ENCODE measurements at places on chromosomes 2 and 18.

DNA sequence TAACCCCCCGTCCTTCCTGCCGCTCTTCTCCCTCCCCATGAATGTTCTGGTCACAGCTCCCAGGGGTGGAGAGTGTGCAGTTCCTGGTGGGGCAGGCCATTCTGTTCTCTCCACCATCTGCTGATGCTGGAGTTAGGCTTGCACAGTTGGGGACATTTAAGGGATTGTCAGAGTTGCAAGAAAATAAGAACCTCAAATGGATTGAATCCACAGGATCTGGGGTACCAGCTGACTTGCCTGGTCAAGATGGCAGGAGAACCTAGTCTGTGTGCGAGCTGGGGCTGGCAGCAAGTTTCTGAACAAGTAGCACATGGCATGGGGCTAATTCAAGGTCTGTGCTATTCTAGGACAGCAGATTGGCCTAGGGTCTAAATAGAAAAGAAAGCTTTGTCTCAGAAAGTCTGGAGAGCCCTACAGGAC, 60.8 kb upstream of the TXNDC2 start:
- no peak for DNase-seq

GRCh38 chr2:11373096-11373495, 28.7 kb upstream of the ROCK2 start:
- DNase-seq = no peak

GRCh38 chr2:237134321-237135230, 48.9 kb downstream of the COPS8 start:
- DNase-seq = no peak

- DNase-seq = no peak
Observed at GRCh38 chr2:239220981-239221396, 179.8 kb downstream of the HDAC4 start.

DNA sequence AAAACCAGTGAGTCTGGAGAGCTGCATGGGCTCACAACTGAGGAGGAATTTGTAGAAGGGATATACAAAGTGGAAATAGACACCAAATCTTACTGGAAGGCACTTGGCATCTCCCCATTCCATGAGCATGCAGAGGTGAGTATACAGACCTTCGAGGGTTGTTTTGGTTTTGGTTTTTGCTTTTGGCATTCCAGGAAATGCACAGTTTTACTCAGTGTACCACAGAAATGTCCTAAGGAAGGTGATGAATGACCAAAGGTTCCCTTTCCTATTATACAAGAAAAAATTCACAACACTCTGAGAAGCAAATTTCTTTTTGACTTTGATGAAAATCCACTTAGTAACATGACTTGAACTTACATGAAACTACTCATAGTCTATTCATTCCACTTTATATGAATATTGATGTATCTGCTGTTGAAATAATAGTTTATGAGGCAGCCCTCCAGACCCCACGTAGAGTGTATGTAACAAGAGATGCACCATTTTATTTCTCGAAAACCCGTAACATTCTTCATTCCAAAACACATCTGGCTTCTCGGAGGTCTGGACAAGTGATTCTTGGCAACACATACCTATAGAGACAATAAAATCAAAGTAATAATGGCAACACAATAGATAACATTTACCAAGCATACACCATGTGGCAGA, 3.6 kb downstream of the TTR start:
- no peak for DNase-seq

- no peak for DNase-seq
Observed at GRCh38 chr2:239809391-239809790, 215.8 kb downstream of the NDUFA10 start.

Measured in stimulated activated CD4-positive, alpha-beta T cell treated with anti-CD3 and anti-CD28 coated beads, TNF-alpha, amount 100 ng/mL, for 1 hour (primary cell).